ENCODE measurements at places on chromosomes 12 and 14. TPM values are rescaled to one million over a fixed set of nuclear protein-coding genes. Genes with fewer than 3 reads are reported as not detected.

DNA sequence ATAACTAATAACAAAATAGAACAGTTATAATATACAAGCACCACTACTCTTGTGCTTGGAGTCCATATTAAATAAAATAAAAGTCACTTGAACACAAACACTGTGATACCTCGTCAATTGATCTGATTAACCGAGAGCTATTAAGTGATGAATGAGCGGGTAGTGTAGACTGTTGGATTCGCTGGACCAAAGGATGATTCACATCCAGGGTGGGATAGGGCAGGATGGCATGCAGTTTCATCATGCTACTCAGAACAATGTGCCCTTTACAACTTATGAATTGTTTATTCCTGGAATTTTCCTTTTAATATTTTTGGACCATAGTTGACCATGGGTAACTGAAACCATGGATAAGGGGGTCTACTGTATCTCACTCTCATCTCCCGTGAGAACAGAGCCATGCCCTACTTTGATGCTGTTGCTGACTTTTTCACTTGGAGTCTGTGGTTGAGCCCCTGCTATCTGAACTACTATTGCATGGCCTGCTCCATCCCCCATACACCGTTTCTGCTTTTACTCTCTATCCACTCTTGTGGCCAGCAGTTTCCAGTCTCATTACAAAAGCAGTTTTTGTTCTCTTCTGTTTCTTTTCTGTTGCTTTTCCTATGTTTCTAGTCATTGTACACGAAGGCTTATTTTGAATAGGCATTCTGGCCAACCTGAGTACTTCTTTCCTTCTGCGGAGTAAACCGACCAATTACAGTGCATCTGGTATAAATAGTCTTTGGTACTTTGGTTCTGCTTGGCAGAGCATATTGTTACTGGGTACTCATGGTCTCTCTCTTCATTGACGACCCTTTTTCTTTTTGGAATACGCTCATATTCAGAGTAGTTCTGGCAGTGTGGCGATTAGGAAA lies 12.2 kb downstream of the TMTC2 start:
- no peak for DNase-seq
- no peaks in the 10 kb centered on the region for H3K4me1 ChIP-seq
- no peaks in the 10 kb centered on the region for H3K36me3 ChIP-seq
- H3K27me3 ChIP-seq, result no peaks in the 10 kb centered on the region
- no peak overlapping the region for H3K27ac ChIP-seq
- H3K4me3 ChIP-seq, result no peak overlapping the region

TDRD9 gene
- 1.1 TPM for total RNA-seq

GRCh38 chr12:31682136-31682962 lies 22.9 kb downstream of the ETFBKMT start:
- H3K27me3 ChIP-seq, result no peaks in the 10 kb centered on the region
- H3K36me3 ChIP-seq, result peaks cover 49% of the 10 kb centered on the region
- H3K4me3 ChIP-seq, result peak overlapping the region; percentile 36
- peak; percentile 67 for DNase-seq
- peak overlapping the region; percentile 89 for H3K27ac ChIP-seq

RFX4 gene
- not detected for total RNA-seq

DNA sequence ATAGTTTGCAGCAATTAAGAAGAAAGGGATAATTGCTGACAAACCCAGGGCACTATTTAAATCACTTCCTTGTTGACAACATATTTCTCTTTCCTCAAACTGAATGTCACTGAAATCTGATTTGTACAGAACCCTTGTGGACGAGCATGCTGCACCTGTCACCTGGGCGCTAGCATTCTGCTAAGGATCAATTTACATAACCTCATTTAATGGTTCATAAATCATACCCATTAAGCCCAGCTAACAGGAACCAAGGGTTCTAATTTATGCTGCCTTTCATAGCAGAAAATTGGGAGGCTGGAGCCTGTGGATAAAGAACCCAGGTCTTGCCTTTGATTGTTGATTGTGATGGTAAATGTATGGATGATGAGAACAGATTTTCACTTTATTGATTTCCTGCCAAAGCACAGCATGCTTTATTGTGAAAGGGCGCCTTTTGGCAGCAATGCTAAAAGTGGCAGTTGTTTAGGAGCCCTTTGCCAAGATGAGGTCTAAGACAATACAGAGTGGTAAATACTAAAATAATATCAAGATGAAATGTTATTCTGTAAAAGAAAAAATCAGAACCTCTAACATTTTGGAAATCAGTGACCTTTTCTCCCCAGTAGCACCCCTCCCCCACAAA lies 95.4 kb downstream of the NKX2-1 start:
- no peak for DNase-seq
- H3K4me1 ChIP-seq, result no peaks in the 10 kb centered on the region
- peaks cover 20% of the 10 kb centered on the region for H3K27me3 ChIP-seq
- no peak overlapping the region for H3K4me3 ChIP-seq
- no peaks in the 10 kb centered on the region for H3K36me3 ChIP-seq

FAM90A1 gene
- total RNA-seq, result not detected

DNA sequence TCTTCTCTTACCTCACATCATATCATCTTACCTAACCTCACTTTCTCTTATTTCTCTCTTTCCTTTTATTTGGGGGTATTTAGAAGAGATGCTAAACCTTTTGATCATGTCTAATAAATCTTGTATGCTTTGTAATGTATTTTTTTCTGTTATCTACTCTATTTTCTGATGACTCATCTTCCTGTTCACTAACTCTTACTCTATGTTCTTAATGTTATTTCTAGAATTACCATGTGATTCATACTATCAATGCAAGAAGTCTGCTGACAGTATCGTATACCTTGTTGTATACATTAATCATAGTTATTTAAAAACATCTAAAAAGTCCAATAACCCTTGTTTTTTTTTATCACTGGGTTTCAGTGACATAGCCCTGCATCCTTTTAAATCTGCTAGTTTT lies 62.3 kb downstream of the MGAT4C start:
- no peak for DNase-seq
- H3K27ac ChIP-seq, result no peak overlapping the region
- H3K27me3 ChIP-seq, result no peaks in the 10 kb centered on the region
- H3K36me3 ChIP-seq, result no peaks in the 10 kb centered on the region
- no peak overlapping the region for H3K4me3 ChIP-seq

DNA sequence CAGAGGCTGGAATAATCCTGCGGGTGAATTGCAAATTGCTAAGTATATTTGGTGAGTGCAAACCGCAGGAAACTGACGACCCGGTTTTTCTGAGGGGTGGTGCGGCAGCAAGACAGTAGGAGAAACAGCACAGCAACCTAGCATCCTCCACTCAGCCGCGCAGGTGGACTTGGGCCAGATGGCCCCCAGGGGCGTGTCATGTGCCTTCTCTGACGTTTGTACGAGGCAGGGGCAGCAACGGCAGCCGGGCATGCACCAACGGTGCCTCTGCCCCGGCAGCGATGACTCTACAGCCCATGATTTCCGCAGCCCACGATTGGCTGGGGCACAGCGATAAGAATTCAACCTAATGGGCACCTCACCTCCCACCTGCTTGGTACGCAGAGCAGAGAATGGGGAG lies 11.1 kb upstream of the CLEC2A start:
- DNase-seq, result no peak
- no peaks in the 10 kb centered on the region for H3K27me3 ChIP-seq
